ENCODE measurements at places on chromosomes 3 and 15. TPM values are rescaled to one million over a fixed set of nuclear protein-coding genes. Genes with fewer than 3 reads are reported as not detected.

DNA sequence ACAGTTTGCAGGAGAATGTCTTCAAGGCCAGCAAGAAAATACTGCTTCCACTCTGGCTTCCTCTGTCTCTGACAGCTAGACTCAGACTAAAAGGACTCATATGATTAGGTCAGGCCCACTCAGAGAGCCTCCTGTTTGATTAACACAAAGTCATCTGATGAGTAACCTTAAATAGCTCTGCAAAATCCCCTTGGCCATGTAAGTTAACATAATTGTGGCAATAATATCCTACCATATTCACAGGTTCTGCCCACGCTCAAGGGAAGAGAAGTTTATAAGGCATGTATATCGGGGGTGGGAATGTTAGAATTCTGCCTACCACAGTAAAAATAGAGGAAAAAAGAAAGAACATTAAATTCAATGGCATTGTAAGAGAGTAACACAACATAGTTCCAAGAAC lies 20.6 kb upstream of the HHATL start:
- no peaks in the 10 kb centered on the region for H3K36me3 ChIP-seq
- no peak overlapping the region for H3K4me3 ChIP-seq
- H3K4me1 ChIP-seq = no peaks in the 10 kb centered on the region
- no peaks in the 10 kb centered on the region for H3K27me3 ChIP-seq

- no peaks in the 10 kb centered on the region for H3K4me1 ChIP-seq
- H3K27ac ChIP-seq = no peak overlapping the region
- DNase-seq = no peak
Measured at GRCh38 chr3:101279162-101279561, 41.2 kb downstream of the IMPG2 start.

DNA sequence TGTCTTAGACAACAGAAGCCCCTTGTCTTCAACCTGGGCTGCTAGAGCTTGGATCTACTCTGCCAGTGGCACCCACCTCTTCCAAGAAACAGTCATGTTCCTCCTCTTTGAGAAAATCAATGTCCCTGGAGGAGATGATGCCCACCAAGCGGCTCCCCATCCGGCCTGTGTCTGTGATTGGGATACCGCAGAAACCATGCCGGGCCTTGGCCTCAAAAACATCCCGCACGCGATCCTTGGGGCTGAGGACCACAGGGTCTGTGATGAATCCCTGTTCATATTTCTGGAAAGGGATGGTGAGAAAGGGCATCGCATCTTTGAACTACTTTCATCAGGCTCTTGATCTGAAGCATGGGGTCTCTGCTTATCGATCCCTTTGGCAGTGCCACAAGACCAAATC lies 1.6 kb downstream of the IMPDH2 start:
- H3K27ac ChIP-seq = no peak overlapping the region
- H3K4me3 ChIP-seq = no peak overlapping the region
- DNase-seq = no peak
- peaks cover 58% of the 10 kb centered on the region for H3K36me3 ChIP-seq
- H3K27me3 ChIP-seq = no peaks in the 10 kb centered on the region

DNA sequence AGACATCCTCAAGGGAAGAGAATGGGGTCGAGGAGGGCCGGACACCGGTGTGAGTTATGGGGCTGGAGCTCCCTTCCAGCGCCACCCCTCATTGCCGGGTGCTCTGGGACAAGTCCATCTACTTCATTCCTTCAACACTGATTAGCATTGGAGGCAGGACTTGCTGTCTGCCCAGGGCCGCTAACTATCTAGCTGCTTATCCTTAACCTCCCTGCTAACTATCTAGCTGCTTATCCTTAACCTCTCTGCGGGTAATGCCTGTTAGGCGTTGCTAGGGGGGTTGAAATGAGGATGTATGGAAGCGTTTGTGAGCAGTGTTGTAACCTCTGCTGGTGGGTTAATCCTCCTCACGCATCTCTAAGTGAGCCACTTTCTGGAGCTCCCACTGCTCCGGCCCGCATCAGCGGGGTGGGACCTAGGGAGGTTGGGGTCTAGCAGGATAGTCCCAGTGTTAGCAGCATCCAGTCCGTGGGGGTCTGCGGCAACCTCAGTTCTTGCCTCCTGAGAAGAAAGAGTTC lies 10.9 kb upstream of the CHAC1 start:
- DNase-seq = no peak
- no peak overlapping the region for H3K4me3 ChIP-seq
- peak overlapping the region; percentile 92 for H3K27ac ChIP-seq
- H3K36me3 ChIP-seq = no peaks in the 10 kb centered on the region
- no peaks in the 10 kb centered on the region for H3K27me3 ChIP-seq
- H3K4me1 ChIP-seq = peaks cover 15% of the 10 kb centered on the region

DNA sequence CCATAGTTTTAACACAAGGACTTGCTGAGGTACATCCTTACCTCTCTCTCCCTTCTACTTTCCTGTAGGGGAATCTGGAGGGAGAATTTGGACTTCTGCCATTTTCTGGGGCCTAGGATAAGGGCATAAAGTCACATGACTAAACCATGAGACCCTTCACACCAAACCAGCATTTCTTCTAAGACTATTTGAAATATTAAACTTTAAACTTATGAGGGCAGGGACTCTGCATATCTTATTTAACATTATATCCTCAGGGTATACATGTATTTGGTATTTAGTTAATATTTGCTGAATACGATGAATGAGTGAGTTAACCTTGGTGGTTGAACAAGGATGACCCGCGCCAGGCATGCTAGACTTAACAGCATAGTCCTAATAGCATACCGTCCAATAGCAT lies 63.4 kb downstream of the USP13 start:
- no peaks in the 10 kb centered on the region for H3K36me3 ChIP-seq
- H3K4me1 ChIP-seq = peaks cover 4% of the 10 kb centered on the region
- no peak for DNase-seq
- H3K4me3 ChIP-seq = no peak overlapping the region
- no peak overlapping the region for H3K27ac ChIP-seq
- H3K27me3 ChIP-seq = no peaks in the 10 kb centered on the region

DNA sequence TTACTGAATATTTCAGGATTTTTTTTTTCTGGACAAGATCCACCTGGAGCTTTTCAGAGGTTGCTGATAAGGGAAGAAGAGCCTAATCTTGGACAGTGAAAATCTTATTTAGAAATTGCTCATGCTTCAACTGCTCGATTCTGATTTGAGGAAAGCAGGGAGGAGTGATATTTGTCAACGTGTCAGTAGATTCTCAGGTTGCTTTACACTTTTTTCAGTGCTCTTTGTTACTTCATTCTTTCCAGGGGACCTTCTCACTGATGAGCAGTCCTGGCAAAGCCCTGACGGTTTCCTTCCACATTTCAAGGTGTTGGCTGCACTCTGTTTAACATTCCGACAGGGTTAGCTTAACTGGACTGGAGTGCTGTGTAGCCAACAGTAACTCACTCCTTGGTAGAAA lies 24.1 kb upstream of the RARB start:
- H3K4me3 ChIP-seq = no peak overlapping the region
- H3K27me3 ChIP-seq = no peaks in the 10 kb centered on the region
- no peaks in the 10 kb centered on the region for H3K36me3 ChIP-seq
- DNase-seq = no peak

GRCh38 chr3:123683505-123684154 lies 98.8 kb upstream of the HACD2 start:
- no peak for DNase-seq
- no peak overlapping the region for H3K27ac ChIP-seq
- peaks cover 5% of the 10 kb centered on the region for H3K4me1 ChIP-seq
- no peaks in the 10 kb centered on the region for H3K27me3 ChIP-seq

DNA sequence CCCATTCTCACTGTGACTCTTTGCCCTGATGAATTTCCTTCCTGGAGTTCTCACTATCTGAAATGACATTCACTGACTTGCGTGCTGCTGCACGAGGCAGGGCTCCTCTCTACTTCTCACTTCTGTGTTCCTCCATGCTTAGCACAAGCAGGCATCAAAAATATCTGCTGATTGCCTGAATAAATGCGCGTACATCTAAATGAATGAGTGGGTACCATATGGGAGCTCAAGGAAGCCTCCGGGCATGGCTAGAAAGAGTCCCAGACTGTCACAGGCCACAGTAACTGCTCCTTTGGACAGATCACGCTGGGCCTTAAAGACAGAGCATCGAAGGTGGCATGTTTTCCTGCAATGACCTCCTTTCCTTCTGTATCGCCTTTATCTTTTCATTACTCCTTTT lies 31.6 kb downstream of the HCN4 start:
- H3K4me3 ChIP-seq = no peak overlapping the region
- H3K27ac ChIP-seq = no peak overlapping the region
- no peaks in the 10 kb centered on the region for H3K27me3 ChIP-seq
- H3K36me3 ChIP-seq = no peaks in the 10 kb centered on the region
- H3K4me1 ChIP-seq = no peaks in the 10 kb centered on the region

- H3K27ac ChIP-seq = no peak overlapping the region
- no peaks in the 10 kb centered on the region for H3K4me1 ChIP-seq
- no peaks in the 10 kb centered on the region for H3K27me3 ChIP-seq
- no peak for DNase-seq
- no peak overlapping the region for H3K4me3 ChIP-seq
- H3K36me3 ChIP-seq = no peaks in the 10 kb centered on the region
Measured at GRCh38 chr3:13141991-13142412, 68.8 kb upstream of the IQSEC1 start.

DNA sequence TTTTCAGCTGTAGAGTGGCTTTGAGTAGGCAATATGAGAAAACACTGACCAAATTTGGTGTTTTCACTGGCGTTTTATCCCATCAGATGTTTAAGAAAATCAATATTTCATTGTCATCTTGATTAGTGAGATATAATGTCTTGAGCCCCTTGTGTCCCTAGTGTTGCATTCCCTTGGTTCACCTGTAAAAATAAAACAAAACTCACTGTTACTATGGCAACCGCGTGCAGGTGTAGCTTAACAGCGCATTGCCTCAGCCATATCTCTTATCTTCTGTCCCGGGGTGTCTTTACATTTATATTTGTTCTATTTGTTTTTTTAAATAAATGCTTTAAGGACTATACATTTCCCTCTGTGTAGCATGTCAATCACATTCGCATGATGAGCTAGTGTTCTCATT lies 551.6 kb downstream of the ZIC1 start:
- H3K27me3 ChIP-seq = no peaks in the 10 kb centered on the region
- H3K36me3 ChIP-seq = no peaks in the 10 kb centered on the region
- no peak for DNase-seq
- H3K4me3 ChIP-seq = no peak overlapping the region
- no peaks in the 10 kb centered on the region for H3K4me1 ChIP-seq

GRCh38 chr3:197420115-197420514 lies 121.7 kb upstream of the DLG1 start:
- no peak overlapping the region for H3K4me3 ChIP-seq
- H3K4me1 ChIP-seq = peaks cover 4% of the 10 kb centered on the region
- no peak overlapping the region for H3K27ac ChIP-seq
- no peaks in the 10 kb centered on the region for H3K36me3 ChIP-seq

DNA sequence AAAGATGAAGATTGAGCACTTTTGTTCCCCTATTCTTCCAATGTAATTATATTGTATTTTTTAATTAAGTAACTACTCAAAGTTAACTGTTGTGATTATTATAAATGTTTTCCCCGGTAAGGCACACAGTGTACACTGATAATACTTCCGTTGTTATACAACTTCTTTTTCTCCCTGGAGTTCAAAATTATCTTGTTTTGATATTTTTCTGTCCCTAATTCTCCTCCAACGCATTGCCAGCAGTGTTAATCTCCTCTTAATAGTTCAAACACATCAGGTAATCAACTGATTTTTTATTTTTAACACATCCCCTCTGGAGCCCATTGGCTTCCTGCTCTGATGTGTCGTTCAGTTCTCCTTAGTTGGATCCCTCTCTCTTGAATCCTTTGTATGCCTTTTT lies 32.3 kb upstream of the MFSD1 start:
- H3K27me3 ChIP-seq = no peaks in the 10 kb centered on the region
- H3K4me3 ChIP-seq = no peak overlapping the region

- H3K4me1 ChIP-seq = no peaks in the 10 kb centered on the region
- H3K27me3 ChIP-seq = no peaks in the 10 kb centered on the region
- peak; percentile 65 for DNase-seq
- no peaks in the 10 kb centered on the region for H3K36me3 ChIP-seq
- peak within 1 kb of the TSS; percentile 46 for H3K4me3 ChIP-seq
Measured at GRCh38 chr3:136818769-136819391, at the start of gene SLC35G2. Gene SLC35G2 (plus strand): TSS chr3:136819126. CDS start chr3:136854461, 35,335 bp downstream.

DNA sequence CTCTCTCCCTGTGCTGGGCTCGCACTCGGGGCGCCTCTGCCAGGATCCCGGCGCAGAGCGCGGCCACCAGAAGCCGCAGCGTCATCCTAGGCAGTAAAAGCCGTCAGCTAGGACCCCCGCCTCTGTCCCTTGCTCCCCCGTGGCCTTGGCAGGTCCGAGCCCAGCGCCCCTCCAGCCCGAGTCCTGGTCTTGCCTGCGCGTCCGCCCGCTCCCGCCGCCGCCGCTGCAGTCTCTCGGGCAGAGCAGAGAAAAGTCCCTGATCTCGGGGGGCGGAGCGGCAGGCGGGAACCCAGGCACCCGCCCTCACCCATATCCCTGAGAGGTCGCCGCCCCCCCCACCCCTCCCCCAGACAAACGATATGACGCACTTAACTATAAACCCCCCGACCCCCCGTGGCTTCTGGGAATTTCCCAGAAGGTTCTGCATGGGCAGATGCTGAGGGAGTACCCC lies at the start of gene COL7A1:
TSS of gene COL7A1 (minus strand) at position 255 of the 451 bp plus-strand sequence. CDS start at position 85, 170 bp downstream.
- H3K27ac ChIP-seq = no peak within 1 kb of the TSS
- no peak within 1 kb of the TSS for H3K4me3 ChIP-seq
- peaks cover 8% of the 10 kb centered on the region for H3K4me1 ChIP-seq
- no peaks in the 10 kb centered on the region for H3K27me3 ChIP-seq
- no peak for DNase-seq
- H3K36me3 ChIP-seq = peaks cover 19% of the 10 kb centered on the region

- peaks cover 22% of the 10 kb centered on the region for H3K27me3 ChIP-seq
- peaks cover 6% of the 10 kb centered on the region for H3K4me1 ChIP-seq
- H3K36me3 ChIP-seq = no peaks in the 10 kb centered on the region
- no peak overlapping the region for H3K4me3 ChIP-seq
Measured at GRCh38 chr3:44020143-44020542, 221.5 kb upstream of the TOPAZ1 start.

DNA sequence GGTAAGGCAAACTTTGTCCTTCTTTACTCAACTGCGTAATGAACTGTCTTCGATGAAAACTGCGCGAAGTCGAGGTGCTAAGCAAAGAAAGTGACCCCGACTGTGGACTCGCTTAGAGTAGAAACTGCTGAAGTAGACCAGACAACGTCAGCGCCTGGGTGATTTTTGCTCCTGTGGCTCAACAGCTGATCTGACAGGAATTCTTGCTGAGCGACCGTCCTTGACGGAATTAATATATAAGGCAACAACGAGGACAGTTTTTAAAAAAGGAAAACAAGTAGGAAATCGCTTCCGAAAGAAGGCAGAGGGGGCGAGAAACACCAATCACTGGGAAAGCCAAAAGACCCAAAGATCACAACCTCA lies 541 bp downstream of the RPS27L start:
- peak overlapping the region; percentile 94 for H3K4me3 ChIP-seq
- H3K27me3 ChIP-seq = no peaks in the 10 kb centered on the region
- H3K36me3 ChIP-seq = peaks cover 29% of the 10 kb centered on the region
- H3K4me1 ChIP-seq = peaks cover 8% of the 10 kb centered on the region

- H3K36me3 ChIP-seq = no peaks in the 10 kb centered on the region
- H3K27ac ChIP-seq = no peak overlapping the region
- no peaks in the 10 kb centered on the region for H3K27me3 ChIP-seq
- DNase-seq = no peak
- H3K4me3 ChIP-seq = no peak overlapping the region
Measured at GRCh38 chr3:175270866-175271265, 411.7 kb downstream of the NAALADL2 start.

Gene CHRNA5
- total RNA-seq = 0.83 TPM

Gene UROC1
- total RNA-seq = not detected

Gene RGMA
- 3.3 TPM for total RNA-seq

Gene CYP1A2
- not detected for total RNA-seq

Gene SLC6A11
- total RNA-seq = not detected

Gene CPN2
- 2.1 TPM for total RNA-seq

Measured in adrenal gland (tissue), 19 donors.